ENCODE measurements at places on chromosomes 2 and 18.
A peak's percentile ranks its signal among the peaks of the same experiment; 100 is the strongest.

DNA sequence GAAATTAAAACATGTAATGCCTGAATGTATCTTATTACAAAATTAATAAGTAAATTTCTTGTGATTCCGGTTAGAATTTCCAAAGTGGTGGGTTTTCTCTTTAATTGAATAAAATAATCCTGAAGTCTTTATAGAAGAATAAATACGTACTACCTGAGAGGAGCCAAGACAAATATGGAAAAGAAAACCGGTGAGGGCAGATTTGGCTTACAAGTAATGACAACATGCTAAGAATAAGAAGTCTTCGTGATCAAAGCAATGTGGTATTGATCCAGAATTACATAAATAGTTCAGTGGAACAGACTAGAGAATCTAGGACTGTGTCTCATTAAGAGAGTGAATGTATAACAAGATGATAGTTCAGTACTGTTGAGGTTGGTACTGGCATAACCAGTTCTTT, 167.5 kb downstream of the NEDD4L start:
- no peak for DNase-seq

GRCh38 chr2:9811679-9812511, 31.4 kb upstream of the TAF1B start:
- DNase-seq, result peak; percentile 15

- DNase-seq, result no peak
Measured at GRCh38 chr2:235170536-235171521, 219.0 kb downstream of the SH3BP4 start.

DNA sequence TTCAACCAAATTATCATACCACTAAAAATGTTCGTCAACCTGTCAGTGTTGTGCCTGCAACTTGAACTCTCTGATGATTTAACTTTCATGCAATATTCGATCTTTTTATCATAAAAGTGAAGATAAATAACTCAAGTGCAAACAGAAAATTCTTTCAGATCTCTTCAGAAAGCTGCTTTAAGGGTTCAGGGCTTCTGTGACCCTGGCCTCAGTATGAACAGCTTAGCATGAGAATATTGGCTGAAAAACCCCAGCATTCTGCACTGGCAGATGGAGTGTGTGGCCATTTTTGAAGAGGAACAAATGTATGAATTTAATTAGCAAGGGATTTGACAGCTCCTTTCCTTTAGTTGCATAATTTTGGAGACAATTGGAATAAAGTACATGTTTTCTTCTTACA, 851.4 kb upstream of the SOX11 start:
- no peak for DNase-seq

Data from stimulated activated CD8-positive, alpha-beta memory T cell treated with anti-CD3 and anti-CD28 coated beads, Interleukin-4, amount 100 ng/mL, for 48 hours (primary cell).